Activated CD8-positive, alpha-beta memory T cell treated with anti-CD3 and anti-CD28 coated beads for 1 hour (primary cell): ENCODE measurements at places on chromosomes 11 and 22.

DNA sequence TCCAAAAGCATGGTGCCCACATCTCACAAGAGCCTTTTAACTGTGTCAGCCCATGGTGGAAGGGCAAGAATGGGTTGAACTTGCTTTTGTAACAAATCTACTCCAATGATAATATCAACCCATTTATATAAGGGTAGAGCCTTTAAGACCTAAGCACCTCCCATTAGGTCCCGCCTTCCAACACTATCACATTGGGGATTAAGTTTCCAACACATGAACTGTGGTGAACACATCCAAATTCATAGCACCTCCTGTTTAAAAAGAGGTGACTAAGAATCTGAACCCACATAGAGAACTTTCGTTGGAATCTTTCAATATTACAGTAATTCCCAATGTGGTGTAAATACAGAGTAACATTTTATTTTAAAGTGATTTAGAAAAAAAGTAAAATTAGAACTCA, 9.2 kb upstream of the CNTF start:
- DNase-seq: no peak

DNA sequence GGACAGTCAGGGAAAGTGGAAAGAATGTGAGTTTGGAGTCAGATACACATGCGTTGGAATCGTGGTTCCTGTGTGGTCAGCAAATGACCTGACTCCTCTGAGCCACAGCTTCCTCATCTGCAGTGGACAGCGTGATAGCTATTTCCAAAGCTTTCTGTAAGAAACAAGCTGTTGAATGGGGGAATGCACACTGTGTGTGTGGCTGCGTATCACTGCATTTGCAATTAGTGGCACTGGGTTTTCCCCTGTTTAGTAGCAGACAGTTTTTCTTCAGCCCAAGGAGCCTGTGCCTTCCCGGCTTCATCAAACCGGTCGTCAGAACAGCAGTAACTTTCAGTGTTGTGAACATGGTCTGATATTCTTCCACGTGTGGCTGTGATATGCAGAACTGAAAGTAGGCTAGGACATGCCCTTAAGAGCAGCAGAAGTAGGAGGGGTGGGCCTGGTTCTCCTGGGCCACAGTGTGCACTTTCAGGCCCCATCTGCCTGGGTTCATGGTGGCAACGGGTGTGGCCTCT, 121.5 kb downstream of the RRAS2 start:
- DNase-seq: no peak

- no peak for DNase-seq
Measured at GRCh38 chr22:45975164-45976161, 1.5 kb downstream of the WNT7B start.

- no peak for DNase-seq
Measured at GRCh38 chr22:40391417-40391816, 21.0 kb downstream of the SGSM3 start.

- no peak for DNase-seq
Measured at GRCh38 chr22:23192133-23192532, 11.8 kb downstream of the BCR start.

GRCh38 chr22:43867839-43868635, 5.7 kb upstream of the SULT4A1 start:
- peak; percentile 8 for DNase-seq

DNA sequence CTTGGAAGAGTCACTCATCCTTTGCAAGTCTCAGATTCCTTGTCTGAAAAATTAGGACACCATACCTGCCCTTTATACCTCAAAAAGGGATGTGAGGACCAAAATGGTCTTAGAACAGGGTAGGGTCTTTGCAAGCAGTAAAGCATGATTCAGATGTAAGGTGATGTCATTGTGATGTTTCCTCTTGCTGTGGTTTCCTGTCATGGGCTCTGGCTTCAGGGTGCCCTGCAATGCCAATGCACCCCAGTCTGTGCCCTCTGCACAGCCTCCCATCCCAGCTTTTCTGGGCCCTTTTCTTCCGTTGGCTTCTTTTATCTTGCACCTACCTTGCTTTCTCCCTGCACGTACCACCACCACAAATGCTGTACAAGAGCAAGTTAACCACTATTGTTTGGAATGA, 87.8 kb upstream of the NNMT start:
- no peak for DNase-seq
